ENCODE measurements at places on chromosomes 3 and 15.

DNA sequence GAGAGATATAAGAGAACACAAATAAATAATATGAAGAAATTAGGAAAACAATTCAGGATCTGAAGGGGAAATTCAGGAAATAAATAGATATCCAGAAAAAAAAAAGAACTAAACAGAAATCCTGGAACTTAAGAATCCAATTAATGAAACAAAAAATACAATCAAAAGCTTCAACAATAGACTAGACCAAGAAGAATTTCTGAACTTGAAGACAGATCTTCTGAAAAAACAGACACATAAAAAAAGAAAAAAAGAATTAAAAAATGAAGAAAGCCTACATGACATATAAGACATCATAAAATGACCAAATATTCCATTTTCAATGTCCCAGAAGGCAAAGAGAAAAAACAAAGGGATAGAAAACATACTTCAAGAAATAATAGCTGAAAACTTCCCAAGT is 68.3 kb upstream of the IMPG2 start:
- no peak for DNase-seq

GRCh38 chr15:42056934-42057798 is 36.3 kb upstream of the PLA2G4E start:
- peak; percentile 78 for DNase-seq

GRCh38 chr3:129985113-129985512 is 10.6 kb downstream of the TRH start:
- no peak for DNase-seq

DNA sequence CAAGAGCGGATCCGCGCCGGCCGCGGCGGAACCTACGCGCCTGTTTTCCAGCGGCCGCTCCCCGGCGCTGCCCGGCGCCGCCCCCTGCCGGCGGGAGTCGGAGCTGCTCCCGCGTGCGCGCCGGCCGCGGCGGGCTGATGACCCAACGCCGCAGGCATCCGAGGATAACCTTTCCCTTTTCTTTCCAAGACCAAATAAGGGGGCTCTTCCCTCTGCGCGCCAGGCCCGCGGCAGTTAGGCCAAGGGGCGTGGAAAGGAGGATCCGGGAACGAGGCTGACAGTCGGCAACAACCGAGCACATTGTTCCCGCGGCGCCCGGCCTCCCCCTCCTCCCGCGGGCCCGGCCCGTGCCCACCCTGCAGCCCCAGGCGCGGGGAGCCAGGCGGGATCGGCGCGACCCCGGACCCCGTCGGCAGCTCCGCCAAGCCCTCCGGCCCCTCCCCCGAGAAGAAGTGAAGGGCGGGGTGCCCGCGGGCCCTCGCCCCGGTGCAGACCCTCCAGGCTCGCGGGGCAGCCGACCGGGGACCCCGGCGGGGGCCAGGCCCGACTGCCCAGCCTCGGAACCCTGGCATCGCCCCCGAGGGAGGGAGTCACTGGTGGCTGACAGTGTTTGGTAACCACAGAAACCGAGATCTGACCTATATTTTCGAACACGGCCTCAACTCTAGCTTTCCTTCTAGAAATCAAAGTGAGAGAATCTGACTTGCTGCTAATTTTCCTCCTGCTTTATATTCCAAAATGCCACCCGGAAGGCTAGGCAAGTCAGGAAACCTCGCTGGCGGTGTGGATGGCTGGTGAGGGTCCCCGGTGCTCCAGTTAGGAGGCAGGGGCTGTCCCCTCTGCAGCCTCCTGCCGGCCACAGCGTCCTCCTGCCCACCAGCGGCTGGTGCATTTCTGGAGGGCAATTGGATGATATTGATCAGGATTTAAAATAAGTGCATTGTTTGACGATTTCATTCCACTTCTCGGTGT is 45.6 kb upstream of the SYNM start:
- DNase-seq = peak; percentile 84

DNA sequence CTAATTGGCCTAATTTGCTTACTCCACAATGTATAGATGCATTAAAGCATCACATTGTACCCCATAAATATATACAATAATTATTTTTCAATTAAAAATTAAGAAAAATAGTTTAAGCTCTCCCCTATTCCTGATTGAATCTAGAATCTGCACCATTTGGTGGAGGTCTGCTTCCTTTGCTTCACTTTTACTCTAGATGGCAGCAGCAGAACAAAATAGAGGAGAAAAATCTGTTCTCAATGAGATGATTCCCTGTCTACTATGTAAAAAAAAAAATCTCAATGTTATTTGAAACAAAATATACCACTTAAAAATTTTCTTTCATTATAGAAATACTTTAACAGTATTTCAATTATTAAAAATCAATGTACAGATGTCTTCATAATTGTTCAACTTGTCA is 109.6 kb upstream of the FXR1 start:
- DNase-seq = no peak

Measured in frontal cortex (tissue), 4 donors.